ENCODE measurements at places on chromosomes 5 and 9.
A peak's percentile ranks its signal among the peaks of the same experiment; 100 is the strongest.

DNA sequence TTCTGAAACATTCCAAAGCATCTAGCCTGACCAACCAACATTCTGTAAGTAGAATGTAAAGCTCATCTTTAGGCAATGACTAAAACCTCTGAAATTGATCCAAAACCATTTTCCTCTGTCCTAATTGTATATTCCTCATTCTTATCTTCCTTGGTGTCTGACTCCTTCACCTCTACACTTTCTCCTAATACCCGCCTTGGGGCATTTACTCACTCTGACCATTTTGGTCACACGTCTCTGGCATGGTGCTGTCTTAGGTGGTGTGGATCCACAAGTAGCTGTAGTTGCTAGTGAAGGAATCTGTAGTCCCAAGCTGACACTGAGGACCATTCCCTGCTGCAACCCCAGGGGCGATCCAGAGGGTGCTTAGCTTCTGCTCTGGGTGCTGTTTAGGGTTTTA lies 40.8 kb upstream of the LMNB1 start:
- DNase-seq = no peak

- DNase-seq = no peak
Measured at GRCh38 chr5:175261037-175261436, 182.9 kb downstream of the DRD1 start.

DNA sequence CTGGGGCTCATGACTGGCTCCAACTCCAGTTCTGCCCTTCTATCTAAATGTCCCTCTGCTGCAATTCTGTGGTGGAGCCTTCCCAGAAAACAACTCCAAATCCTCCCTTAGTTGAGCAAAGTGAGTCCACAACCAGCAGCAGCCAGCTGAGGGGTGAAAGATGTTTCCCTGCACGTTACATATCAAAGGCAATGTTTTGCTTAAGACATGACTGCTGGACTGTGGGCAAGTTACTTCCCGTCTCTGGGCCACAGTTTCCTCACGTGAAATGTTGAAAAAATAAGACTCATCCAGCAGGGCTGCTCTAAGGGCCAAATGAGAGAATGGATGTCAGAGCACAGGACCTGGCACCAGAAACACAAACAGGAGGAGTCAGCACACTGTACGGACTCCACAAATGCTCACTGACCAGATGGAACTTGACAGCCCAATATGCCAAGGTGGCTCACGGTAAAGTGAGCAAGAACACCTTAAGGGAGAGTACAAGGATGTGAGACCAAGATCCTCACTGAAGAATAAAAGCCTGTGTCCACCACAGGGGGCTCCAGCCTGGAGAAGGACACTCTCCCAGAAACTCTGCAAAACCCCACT lies 138.4 kb upstream of the ABCA1 start:
- no peak for DNase-seq

DNA sequence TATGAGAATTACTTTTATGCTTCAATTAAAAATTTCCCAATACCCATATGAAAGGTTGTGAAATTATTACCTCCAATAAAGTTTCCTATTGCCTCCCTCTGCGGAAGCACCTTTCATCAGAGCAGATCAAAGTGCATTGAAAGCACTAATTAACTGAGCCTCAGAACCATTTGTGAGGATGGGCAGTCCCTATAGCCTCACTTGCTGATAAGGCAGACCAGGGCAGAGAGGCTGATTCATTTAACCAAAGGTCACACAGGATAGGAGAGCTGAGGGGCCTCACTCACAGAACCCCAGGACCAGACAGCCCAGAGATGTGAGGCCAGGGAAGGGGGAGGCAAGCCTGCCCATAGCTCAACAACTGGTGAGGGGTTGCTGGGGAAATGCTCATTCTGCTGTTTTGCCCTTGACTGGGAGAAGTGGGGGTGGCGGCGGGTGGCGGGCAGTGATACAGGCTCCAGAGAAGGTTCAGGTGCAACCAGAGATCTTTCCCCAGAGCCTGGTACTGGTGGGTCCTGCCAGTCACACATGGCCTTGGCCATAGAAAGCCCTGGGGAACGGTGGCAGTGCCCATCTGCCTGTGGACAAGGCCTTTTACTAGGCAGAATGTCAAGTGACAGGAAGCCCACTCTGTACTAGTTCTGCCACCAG lies 57.9 kb downstream of the MACROH2A1 start:
- DNase-seq = no peak

- DNase-seq = no peak
Measured at GRCh38 chr9:5393497-5393896, 44.2 kb downstream of the PLGRKT start.

DNA sequence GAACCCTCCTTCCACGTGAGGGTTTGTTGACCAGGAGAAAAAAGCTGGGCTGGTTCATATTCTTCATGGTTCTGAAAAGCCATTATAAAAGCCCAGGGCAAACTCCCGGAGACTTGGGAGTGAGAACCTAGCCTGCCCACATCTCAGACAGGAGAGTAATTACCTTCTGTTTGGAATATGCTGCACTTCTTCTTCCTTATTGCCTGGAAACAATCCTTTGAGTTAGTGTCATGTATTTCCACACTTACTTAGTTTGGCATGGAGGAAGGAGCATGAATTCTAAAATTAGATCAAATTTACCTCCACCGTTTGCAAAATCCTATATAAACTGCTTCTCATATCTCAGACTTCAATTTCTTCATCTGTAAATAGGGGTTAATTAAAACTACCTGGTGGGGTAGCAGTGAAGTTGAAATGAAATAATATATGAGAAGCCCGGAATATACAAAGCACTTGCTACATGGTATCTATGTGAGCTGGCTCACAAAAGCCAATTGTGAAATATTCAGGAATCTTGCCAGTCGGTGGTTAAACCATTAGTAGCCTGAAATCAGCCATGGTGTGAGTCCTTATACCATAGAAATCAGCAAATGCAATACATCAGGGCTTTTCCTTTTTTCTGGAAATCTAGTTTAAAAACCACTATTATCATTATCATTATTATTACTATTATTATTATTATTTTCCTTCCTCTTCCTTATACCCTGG lies 140.0 kb upstream of the RAD23B start:
- no peak for DNase-seq

GRCh38 chr9:15512889-15513288 lies 2.1 kb upstream of the PSIP1 start:
- DNase-seq = no peak

DNA sequence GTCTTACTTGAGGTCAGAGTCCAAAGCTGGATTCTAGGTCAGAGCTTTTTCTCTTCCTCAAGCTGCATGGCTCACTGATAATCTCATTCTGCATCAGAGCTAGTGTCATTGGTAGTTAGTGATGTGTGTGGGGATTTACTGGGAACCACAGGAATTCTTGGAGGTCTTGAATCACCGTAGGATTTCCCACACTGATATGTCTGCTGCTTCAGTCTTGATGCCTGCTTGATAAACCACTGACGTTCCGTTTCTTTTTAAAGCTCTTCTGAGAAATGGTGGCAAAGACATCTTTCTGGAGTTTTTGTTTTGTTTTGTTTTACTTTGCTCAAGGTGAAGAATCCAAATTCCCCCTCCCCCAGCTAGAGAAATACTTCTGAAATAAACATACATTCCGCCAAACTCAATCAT lies 1.2 kb upstream of the GARIN3 start:
- DNase-seq = no peak

DNA sequence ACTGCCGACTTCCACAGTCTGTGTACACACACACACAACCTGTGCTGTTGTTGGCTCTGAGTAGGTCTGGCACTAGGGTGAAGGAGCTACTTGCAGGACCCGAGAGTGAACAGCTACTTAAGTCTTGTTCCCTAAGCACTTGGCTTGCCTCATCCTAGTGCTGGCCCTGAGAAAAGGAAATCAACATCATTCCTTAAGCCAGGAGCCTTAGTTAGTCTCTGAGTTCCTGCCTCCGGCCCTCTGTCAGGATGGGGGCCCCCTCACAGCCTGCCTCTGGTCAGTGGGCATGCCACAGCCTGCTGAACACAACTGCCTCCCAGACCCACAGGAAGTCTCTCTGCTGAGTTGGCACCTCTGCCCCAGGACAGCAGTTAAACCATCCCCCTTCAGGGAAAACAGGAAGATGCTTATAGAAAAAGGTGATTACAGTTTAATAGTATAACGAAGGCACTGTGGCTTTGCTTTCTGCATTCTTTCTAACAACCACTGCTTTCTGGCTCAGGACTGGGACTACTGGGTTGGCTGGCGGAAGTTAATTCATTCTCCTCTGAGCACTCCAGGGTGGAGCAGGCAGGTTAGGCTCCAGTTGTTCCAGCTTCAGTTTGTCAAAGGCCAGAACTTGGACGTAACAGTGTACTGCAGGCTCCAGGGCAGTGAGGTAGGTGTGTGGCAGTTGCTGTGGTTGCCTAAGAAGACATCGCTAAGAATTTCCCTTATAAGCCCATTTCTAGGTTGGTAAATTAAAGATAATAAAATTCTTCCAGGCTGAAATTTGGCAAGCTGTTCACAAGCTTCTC lies 2.8 kb downstream of the MAMDC2 start:
- DNase-seq = no peak

GRCh38 chr5:14177634-14178033 lies 34.5 kb downstream of the TRIO start:
- no peak for DNase-seq

- no peak for DNase-seq
Measured at GRCh38 chr5:113162770-113163169, 186.2 kb downstream of the DCP2 start.

DNA sequence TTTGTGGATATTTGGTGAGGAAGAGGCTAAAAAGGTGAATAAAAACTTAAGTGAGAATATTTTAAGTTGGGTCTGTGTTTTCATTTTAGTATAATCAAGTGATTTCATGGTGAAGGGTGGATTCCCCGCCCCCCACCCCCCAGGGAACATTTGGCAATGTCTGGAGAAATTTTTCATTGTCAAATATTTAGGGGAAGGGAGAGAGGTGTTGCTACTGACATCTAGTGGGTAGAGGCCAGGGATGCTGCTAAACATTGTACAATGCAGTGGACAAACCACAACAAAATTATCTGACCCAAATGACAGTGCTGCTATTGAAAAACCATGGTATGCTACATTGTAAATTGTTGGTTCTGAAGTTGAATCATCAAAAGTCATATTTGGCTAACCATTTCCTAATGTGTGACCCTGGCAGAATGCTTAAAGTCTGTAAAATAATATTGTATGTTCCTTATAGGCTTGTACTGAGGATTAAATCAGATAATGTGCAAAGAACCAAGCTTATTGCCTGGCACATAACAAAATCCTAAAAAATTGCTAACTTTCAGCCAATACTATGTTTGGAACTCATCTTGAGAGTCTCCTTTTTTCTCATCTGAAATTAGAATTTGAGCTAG lies 5.6 kb downstream of the C5orf24 start:
- no peak for DNase-seq

DNA sequence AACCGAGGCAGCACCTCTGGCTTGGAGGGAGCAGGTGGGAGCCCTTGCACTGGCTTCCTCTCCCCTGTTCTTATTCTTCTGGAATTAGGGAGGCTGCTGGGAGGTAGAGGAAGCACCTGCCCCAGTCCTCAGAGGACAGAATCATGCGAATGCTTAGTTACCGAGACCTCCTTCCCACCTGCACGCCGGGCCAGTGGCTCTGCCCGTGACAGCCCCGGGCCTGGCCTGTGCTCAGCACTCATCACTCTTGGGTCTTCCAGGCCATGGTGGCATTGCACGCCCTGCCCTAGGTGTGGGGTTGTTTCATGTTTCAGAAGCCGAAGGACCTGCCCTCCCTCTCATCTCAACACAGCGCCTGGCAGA lies 45.3 kb upstream of the NKD2 start:
- no peak for DNase-seq

DNA sequence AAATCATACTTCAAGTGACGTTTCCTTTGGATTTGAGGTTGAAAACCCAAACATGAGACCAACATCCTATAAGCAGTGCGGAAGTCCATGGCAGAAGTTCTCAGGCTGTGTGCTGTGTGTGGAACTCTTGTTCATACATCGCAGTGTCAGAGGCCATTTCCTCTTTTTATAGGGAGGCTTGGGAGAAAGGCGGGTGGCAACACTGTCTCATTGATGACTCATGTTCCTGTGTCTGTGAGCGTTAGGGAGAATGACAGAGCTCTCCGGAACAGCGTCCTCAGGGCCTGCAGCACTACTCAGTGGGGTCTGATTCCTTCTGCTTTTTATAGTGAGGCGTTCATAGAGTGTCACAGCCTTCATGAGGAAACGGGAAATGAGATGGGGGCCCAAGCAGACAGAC lies 98.8 kb upstream of the BASP1 start:
- no peak for DNase-seq

DNA sequence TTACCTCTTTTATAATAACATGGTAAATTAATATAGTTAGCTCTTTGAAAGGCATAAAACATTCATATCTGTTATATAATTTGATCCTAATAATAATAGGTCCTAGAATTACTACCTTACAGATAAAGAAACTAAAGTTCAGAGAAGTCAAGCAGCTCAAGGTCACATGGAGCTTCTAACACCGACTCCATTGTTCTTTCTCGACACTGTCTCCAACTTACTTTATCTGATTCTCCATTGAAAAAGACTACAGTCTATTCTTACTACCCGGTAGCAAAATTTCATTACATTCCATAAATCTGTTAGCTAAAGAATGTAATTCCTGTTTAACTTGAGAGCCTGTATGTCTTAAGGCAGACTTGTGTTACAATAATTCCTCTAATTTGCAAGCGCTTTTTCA lies 96.3 kb upstream of the TMEM161B start:
- DNase-seq = no peak

DNA sequence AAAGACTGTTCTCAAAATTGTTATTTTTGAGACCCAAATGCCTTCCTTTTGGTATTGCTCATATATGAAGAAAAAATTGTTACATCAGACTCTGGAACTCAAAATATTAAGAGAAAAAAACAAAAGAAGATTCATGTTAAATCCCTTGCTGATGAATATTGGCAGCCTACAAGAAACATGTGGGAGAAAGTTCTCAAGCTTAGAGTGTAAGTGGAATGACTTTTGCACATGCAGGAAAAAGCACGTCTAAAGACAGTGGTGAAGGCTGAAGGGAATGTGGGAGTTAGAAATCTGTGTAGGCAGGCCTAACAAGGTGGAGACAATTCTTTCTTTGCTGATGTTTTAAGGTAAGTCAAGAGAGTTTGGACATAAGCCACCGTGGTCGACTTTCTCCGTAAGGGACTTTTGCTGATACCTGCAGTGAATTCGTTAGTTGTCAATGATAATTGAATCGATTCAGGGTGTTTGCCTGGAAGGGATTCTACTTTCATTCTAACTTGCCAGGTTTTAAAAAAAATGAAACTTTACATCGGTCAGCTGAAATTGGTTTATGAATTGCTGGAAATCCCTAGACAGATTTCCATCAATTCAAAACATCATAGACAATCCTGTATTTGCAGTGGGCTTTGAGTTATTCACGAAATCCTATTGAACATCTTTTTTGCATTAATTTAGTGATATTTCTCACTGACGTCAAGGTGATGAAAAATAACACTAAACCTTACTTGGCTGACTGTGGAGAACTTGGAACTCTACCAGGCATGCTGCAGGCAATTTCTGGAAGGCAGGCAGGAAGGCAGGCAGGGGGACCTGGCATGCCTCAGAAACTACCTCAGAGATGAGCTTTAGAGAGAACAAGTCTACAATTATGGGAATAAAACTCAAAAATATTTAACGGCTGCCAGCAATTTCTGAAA lies 359.1 kb upstream of the ADAMTSL1 start:
- no peak for DNase-seq

- DNase-seq = peak; percentile 19
Measured at GRCh38 chr5:173602423-173602822, 14.0 kb downstream of the BOD1 start.

- no peak for DNase-seq
Measured at GRCh38 chr9:111992523-111992922, 95.9 kb downstream of the UGCG start.
